ENCODE measurements at places on chromosomes 5 and 9.
A peak's percentile ranks its signal among the peaks of the same experiment; 100 is the strongest.

GRCh38 chr5:435961-436640 lies 6.9 kb upstream of the EXOC3 start:
- peak; percentile 26 for DNase-seq

DNA sequence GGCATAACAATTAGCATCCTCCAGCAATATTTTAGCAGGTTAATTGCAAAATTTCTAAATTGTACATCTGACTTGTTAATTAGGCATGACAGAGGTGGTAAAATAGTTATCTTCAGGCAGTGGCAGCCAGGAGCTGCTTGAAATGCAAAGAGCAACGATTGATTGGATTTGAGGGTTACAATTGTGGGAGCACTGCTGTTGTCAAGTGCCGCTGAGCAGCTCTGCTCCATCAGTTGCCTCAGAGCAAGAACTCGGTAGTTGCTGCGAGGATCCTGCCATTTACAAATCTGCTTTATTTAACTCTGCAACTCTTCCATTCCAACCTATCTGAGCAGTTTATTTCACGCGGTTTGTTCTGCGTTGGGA lies 12.6 kb downstream of the PBX3 start:
- DNase-seq = no peak

GRCh38 chr9:99485459-99485858 lies 263.4 kb downstream of the SEC61B start:
- DNase-seq = no peak

- DNase-seq = no peak
These were observed 24.0 kb upstream of the LTC4S start for GRCh38 chr5:179769796-179770195.

GRCh38 chr5:108989761-108990392 lies 242.2 kb downstream of the FER start:
- DNase-seq = no peak

GRCh38 chr9:27437652-27438373 lies 86.3 kb upstream of the IFNK start:
- DNase-seq = no peak

- no peak for DNase-seq
These were observed 60.8 kb downstream of the SH3TC2 start for GRCh38 chr5:149002053-149002452.

GRCh38 chr5:112971276-112971675 lies 5.3 kb upstream of the DCP2 start:
- no peak for DNase-seq

- no peak for DNase-seq
These were observed 30.7 kb downstream of the EFNA5 start for GRCh38 chr5:107639990-107640389.

DNA sequence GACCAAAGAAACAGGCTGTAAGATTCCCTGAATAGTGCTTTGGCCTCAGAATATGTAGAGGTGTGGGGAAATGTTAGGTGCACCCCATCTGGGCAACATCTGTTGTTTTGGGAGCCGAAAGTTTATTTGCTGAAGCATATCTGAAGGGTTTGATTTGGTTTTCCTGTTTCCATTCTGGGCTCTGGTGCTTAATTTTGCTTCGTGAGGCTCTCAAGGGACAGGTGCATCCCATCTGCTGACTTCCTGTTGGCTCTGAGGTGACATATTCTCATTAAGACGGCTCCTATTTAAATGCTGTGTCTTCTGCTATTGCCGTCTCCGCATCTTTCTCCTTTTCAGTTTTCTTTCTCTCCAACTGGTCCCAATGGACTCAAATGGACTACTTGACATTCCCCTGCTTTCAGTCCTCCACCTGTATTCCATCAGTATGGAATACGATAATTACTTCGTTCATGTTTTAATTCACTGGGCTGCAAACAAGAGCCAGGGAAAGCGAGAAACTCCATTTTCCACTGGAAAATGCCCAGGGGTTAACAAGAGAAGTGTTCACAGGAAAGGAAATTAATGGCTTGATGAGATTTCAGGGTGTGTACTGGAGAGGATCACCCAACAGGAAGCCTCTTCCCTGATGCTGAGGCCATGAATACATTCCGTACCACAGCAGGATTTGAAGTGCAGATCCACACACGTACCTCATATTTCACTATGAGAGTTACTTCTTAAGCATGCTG lies 104.0 kb downstream of the MTX3 start:
- peak; percentile 85 for DNase-seq

DNA sequence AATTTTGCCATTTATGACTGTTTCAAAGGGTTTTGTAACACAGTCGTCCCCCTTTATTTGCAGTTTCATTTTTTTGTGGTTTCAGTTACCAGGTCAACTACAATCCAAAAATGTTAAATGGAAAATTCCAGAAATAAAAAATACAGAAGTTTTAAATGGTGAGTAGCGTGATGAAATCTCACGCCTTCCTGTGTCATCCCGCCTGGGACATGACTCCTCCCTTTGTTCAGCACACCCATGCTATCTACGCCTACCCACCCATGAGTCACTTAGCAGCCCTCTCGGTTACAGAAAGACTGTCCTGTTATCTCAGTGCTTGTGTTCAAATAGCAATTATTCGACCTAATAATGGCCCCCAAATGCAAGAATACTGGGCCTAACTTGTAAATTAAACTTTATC lies 765.3 kb upstream of the ADAMTS16 start:
- DNase-seq = no peak

GRCh38 chr5:80755626-80756025 lies 100.8 kb upstream of the DHFR start:
- no peak for DNase-seq

DNA sequence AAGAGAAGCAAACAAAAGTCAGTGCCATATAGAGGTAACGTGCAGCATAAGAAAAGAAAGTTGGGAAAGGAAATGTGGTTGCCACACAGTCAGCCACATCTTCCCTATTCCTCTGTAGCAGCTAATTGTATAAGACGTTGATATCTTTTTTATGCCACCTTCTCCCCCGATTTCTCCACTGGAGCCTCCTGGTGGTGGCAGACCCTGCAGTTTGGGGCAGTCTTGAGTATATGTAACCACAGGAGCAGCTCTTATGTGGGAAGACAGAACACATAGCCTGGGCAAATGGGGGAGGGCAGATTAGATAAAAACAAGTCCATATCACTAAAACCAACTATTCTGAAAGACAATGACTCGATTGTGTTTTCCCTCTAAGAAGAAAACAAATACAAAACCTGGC lies 99.7 kb downstream of the PLCXD3 start:
- no peak for DNase-seq

DNA sequence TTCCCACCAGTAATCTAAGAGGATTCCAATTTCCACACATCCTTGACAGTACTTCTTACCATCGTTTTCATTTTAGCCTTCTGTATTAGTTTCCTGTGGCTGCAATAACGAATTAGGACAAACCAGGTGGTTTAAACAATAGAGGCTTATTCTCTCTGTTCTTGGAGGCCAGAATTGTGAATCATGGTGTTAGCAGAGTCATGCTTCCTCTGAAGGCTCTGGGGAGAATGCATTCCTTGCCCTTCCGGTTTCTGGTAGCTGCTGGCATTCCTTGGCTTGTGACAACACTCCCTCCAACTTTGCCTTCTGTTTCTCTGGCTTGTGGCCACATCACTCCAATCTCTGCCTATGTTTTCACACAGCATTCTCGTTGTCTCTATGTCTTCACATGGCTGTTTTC lies 23.5 kb downstream of the RIGI start:
- DNase-seq = no peak

DNA sequence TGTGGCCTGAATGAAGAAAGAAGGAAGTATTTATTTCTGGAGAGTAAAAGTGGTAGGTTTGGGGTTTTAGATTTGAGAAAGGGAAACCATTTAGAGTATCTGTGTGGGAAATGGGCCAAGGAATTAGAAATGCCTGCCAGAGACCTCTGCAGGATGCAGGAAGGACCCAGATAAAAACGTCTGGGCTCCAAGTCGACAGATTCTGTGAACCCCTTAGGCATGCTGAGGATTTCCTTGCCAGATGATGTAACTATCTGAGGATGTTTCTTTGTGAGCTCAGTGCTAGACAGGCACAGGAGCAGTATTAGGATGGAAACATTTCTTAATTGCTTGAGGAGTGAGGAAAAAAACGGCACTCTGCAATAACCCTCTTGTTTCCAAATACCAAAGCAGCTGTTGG lies 251.8 kb upstream of the DMRT1 start:
- DNase-seq = no peak

GRCh38 chr9:63728287-63728686 lies 1556.7 kb downstream of the FOXD4L5 start:
- DNase-seq = no peak

GRCh38 chr9:4514252-4515128 lies 24.2 kb downstream of the SLC1A1 start:
- DNase-seq = no peak

DNA sequence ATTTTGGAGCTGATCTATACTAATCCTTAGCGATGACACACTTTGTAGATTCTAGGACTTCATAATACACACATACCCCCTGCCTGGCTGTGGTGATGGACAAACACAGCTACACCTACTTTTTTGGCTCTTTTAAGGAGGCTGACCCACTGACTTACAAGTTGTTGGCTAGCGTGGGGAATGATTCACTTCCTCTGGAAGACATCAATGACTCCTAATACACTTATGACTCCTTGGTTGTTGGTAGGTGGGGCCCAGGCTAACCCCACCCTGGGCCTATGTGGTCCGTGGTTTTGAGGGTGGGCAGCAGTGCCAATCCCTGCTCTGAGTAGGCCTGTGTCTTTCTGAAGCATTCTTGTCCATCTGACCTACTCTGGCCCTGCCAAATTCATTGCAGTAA lies 144.4 kb downstream of the SLC12A2 start:
- DNase-seq = no peak

DNA sequence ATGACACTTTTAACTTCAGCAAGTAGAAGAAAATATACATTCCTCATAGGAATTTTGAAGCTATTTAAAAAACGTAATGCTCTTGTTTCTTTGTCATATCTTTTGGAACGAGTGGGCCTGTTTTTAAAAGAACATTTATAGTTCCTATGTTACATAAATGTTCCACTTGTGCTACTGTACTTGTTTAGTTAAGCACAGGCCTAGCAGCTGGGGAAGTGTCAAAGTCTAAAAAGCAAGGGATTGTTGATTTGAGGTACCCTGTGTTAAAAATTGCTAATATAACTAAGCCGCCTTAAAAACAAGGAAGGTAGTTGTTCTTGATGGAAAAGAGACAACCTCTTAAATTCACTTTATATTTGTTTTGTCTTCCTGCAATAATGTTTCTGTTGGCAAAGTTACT lies 27.2 kb upstream of the ELL2 start:
- DNase-seq = no peak

- DNase-seq = no peak
These were observed 37.1 kb upstream of the LHX2 start for GRCh38 chr9:123974471-123974870.

DNA sequence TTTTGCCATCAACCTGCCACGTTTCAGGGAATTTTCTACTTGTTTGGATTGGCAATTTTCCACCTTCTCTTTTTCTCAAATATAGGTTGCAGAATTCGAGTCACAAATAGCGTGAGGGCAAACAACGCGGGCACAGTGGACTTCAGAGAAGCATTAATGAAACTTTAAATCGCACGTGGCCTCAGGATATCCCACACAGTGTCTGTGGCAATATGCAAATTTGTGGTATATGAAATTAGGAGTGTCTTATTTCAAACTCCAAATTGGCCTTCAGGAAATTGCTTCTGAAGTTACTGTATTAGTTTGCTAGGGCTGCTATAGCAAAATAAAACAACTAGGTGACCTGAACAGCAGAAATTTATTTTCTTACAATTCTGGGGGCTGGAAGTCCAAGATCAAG lies 91.2 kb downstream of the MTRR start:
- no peak for DNase-seq

DNA sequence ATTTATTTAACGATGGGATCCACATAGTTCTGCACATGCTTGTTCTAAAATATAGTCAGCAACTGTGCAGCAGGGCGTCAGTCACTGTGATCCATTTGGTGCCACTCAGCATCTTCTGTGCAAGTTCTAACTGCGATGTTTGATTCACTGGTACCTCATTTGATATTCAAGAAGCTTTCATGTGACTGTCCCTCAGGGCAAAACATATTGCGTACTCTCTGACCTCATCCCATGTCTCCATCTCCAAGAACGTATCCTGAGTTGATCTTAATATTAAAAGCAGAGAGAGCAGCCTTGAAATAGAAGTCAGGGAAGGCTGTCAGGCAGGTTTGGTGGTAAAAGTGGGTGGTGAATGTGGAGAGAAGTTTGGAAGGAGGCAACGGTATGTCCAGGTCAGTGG lies 116.5 kb upstream of the ATP10B start:
- DNase-seq = no peak

- no peak for DNase-seq
These were observed 155.9 kb upstream of the PHYKPL start for GRCh38 chr5:178388386-178389025.

DNA sequence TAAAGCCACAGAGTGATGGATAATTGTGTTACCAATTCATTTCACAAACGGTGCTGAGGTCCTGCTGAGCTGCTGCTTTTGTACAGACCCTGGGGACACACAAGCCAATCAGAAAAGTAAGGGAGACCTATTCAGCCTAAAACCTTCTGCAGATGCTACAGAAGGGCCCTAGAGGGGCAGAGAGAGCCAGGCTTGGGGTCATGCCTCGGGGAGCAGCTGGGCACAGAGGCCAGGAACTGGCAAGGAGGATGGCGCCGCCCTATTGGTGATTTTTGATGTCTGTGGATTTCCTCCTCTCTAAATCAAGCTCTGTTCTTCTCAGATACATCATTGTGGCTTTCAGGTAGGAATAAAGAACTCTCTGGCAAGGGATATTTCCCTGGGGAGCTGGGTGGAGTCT lies 181.9 kb downstream of the ZNF462 start:
- DNase-seq = no peak

GRCh38 chr9:35758475-35759050 lies 4.5 kb upstream of the MSMP start:
- DNase-seq = no peak

DNA sequence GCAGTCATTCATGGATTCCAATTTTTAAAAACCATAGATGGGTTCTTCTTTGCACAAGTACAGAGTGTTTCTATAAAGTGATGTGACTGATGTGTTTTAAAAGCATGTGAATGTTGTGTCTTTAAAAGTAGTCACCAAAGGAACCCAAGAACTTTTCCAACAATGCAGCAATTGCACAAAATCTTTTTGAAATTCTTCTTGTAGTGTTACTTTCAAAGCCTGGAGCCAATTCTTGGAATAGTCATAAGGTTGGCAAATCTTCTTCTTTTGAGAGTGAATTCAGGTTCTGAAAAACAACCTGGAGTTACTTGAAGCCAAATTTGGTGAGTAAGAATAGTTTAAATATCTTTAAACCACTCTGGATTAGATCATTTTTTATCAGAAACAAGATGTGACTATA lies 10.5 kb downstream of the GRAMD2B start:
- DNase-seq = no peak

GRCh38 chr5:139389701-139390638 lies at the start of gene MZB1:
MZB1 (minus strand) TSS chr5:139389913; CDS start chr5:139389856, 57 bp downstream.
- DNase-seq = no peak

Measured in NCI-H2171 treated with DMSO at 0.1 percent for 48 hours (cell line).